Endodermal cell (in vitro differentiated cells): ENCODE measurements at places on chromosomes 4 and X.

- DNase-seq: no peak
- H3K27ac ChIP-seq: no peak overlapping the region
- peaks cover 11% of the 10 kb centered on the region for H3K36me3 ChIP-seq
- peak overlapping the region; percentile 78 for H3K4me3 ChIP-seq
These were observed 1.1 kb upstream of the UBE2A start for GRCh38 chrX:119573222-119573621.

DNA sequence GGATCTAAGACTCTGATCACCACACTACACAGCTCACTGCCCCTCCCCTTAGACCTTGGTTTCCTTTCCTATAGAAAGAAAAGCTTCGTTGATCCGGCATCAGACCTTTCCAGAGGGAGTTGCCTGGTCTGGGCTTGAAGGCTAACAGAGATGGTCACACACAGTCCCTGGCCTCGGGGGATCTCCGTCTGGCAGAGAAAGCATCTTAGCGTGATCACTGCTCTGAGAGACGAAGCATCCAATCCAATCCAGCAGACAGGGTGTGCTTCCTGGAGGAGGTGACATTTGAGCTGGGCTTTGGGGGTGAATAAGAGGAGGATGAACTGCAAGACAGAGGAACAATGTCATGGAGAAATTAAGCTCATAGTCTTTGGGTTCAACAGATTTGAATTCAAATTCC lies 49.5 kb downstream of the HTRA3 start:
- DNase-seq: peak; percentile 29
- H3K36me3 ChIP-seq: no peaks in the 10 kb centered on the region
- H3K27me3 ChIP-seq: no peaks in the 10 kb centered on the region
- no peak overlapping the region for H3K27ac ChIP-seq

GRCh38 chrX:119617517-119618164 lies 11.4 kb upstream of the NKRF start:
- DNase-seq: no peak
- no peak overlapping the region for H3K27ac ChIP-seq
- no peaks in the 10 kb centered on the region for H3K4me1 ChIP-seq
- no peaks in the 10 kb centered on the region for H3K36me3 ChIP-seq

DNA sequence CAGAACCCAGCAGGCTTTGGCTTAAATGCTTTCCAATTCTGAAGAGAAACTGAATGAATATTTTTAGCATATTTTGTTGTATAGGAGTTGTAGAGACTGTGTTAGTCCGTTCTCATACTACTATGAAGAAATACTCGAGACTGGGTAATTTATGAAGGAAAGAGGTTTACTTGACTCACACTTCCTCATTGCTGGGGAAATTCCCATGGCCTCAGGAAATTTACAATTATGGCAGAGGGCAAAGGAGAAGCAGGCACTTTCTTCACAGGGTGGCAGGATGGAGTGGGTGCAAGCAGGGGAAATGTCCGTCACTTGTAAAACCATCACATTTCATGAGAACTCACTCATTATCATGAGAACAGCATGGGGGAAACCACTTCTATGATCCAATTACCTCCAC lies 291.7 kb downstream of the PACRGL start:
- H3K36me3 ChIP-seq: no peaks in the 10 kb centered on the region
- no peak for DNase-seq
- H3K27me3 ChIP-seq: no peaks in the 10 kb centered on the region

GRCh38 chr4:158656439-158656838 lies 15.2 kb downstream of the C4orf46 start:
- no peak overlapping the region for H3K4me3 ChIP-seq
- H3K4me1 ChIP-seq: no peaks in the 10 kb centered on the region
- no peak overlapping the region for H3K27ac ChIP-seq
- DNase-seq: no peak
- no peaks in the 10 kb centered on the region for H3K27me3 ChIP-seq
- no peaks in the 10 kb centered on the region for H3K36me3 ChIP-seq

DNA sequence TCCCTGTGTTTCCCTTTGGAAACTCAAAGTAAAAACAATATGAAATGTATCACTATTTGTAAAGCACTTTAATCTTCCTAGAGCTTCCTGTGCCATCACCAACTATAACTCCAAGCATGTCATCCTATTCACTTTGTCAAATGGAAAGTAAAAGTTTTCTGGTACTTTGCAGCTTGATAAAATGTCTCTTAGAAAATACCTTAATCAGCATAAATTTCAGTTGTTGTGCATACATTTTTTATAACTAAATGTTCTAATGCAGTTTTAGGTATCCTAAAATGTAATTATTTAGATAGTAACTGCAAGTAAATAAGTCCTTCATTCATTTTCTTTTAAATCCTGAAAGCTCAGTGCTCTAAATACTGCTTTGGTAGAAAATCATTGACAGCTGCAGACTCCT lies 558.7 kb downstream of the GRID2 start:
- no peak for DNase-seq
- no peaks in the 10 kb centered on the region for H3K27me3 ChIP-seq
- H3K36me3 ChIP-seq: no peaks in the 10 kb centered on the region
- H3K27ac ChIP-seq: no peak overlapping the region

DNA sequence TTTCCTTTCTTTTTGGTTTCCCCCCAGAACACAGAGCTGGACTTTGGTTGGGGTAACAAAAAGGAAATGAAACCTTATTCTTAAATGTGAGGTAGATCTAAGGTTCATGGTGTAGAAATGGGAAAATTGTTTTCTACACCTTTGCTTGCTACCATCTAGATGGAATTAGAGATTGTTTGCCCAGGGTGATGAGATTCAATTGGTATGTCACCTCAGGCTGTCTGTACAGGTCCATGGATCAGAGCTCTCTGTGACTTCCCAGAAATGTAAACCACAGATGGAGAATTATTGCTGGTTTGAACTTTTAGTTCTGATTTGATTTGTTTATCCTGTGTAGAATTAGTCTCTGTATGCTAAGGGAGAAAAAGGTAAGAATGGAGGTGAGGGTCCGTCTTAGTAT lies 146.7 kb downstream of the PCDH7 start:
- H3K4me1 ChIP-seq: peaks cover 3% of the 10 kb centered on the region
- H3K4me3 ChIP-seq: no peak overlapping the region
- DNase-seq: no peak
- H3K27ac ChIP-seq: no peak overlapping the region

GRCh38 chrX:45050558-45050957 lies 150.1 kb downstream of the DIPK2B start:
- DNase-seq: no peak
- no peak overlapping the region for H3K4me3 ChIP-seq
- H3K27ac ChIP-seq: no peak overlapping the region

- H3K36me3 ChIP-seq: no peaks in the 10 kb centered on the region
- H3K27me3 ChIP-seq: no peaks in the 10 kb centered on the region
- H3K4me3 ChIP-seq: no peak overlapping the region
- no peaks in the 10 kb centered on the region for H3K4me1 ChIP-seq
- no peak overlapping the region for H3K27ac ChIP-seq
- no peak for DNase-seq
These were observed 532.0 kb upstream of the SPANXN1 start for GRCh38 chrX:144715337-144715736.

GRCh38 chr4:38069271-38069760 lies 109.1 kb downstream of the PTTG2 start:
- H3K4me3 ChIP-seq: no peak overlapping the region
- H3K27ac ChIP-seq: no peak overlapping the region
- no peaks in the 10 kb centered on the region for H3K27me3 ChIP-seq
- H3K4me1 ChIP-seq: peaks cover 8% of the 10 kb centered on the region

DNA sequence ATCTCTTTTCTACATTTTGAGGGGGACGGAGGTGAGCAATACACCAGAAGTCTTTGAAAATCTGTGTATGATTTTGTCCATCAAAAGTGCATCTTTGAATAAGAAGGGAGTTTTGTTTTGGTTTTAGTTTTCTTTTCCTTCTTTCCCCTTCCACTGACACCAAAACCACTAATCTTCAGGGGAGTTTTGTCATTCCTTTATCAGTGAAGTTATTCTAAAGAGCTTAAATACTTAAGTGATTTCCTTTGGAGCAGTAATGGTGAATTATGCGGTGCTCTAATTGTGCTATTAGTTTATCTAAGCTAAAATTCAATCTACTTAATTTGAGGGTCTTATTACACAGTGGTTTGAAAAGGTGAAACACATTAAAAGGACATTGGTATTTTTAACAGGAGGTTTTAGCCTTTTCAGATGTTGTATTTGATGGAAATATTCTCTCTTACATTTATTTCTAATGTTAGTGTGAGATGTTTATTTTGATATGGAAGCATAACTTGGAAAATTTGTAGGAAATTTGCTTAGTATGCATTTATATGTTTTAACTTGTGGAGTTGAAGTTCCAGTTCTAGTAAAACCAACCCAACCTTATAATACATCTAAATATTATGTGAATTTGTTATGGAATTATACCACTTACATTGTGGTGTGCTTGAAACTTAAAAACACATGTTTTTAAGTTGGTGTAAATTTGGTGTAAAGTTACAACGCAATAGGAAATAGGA lies 124.9 kb downstream of the PCDH7 start:
- no peak for DNase-seq
- peaks cover 13% of the 10 kb centered on the region for H3K4me1 ChIP-seq
- no peaks in the 10 kb centered on the region for H3K27me3 ChIP-seq

- H3K4me3 ChIP-seq: no peak overlapping the region
- no peak overlapping the region for H3K27ac ChIP-seq
- peak; percentile 65 for DNase-seq
- H3K4me1 ChIP-seq: peaks cover 11% of the 10 kb centered on the region
- no peaks in the 10 kb centered on the region for H3K27me3 ChIP-seq
These were observed 70.9 kb upstream of the FBXW7 start for GRCh38 chr4:152606753-152607152.

DNA sequence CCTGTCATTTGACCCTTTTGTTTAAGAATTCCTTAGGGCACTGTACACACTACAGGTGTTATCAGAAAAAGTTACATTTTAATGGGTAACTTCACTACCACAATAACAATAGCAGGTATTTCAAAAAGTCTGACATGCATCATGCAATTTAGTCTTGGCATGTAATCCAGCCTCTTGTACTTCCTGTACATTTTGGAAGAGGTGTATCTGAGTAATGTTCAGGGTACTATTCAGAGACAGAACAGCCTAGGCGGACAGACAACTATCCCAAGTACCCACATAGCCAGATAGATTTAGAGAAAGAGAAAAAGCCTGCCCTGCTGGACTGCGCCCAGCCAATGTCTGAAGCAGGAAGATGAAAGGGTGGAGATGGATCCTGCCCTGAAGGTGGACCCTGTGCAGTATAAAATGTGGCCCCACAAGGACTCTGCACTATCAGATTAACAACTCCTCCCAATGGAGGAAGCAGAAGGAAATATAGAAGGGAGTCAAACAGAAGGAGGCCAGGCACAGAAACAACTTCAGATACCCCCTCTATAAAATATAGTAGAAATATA lies 8.5 kb downstream of the UGT2B7 start:
- no peak for DNase-seq
- no peaks in the 10 kb centered on the region for H3K36me3 ChIP-seq
- no peaks in the 10 kb centered on the region for H3K27me3 ChIP-seq
- H3K4me1 ChIP-seq: no peaks in the 10 kb centered on the region
- H3K4me3 ChIP-seq: no peak overlapping the region
